Glomerular endothelial cell (primary cell): ENCODE measurements at places on chromosomes 16 and 17. TPM values are rescaled to one million over a fixed set of nuclear protein-coding genes. Genes with fewer than 3 reads are reported as not detected.

- no peak for DNase-seq
Measured at GRCh38 chr17:80164185-80164584, 5.6 kb upstream of the CARD14 start.

GRCh38 chr17:81973432-81973831 lies 4.0 kb upstream of the ASPSCR1 start:
- DNase-seq: no peak

GRCh38 chr16:68009157-68009735 lies 6.5 kb downstream of the DPEP2NB start:
- no peak for DNase-seq

KRT20 gene
- not detected in 2 replicates for total RNA-seq

- DNase-seq: no peak
Measured at GRCh38 chr16:16067127-16067526, 117.7 kb downstream of the ABCC1 start.
